ENCODE measurements at places on chromosomes 5 and 9.

GRCh38 chr5:54743997-54744788 lies 226.6 kb downstream of the SNX18 start:
- DNase-seq = no peak

GRCh38 chr5:161096581-161096980 lies 244.6 kb upstream of the ATP10B start:
- no peak for DNase-seq

- DNase-seq = peak; percentile 14
Observed at GRCh38 chr5:179612577-179613459, 10.7 kb downstream of the HNRNPH1 start.

GRCh38 chr5:33441241-33442177 lies 744 bp downstream of the TARS1 start:
- peak; percentile 35 for DNase-seq

GRCh38 chr5:94691949-94692348 lies 73.5 kb downstream of the SLF1 start:
- no peak for DNase-seq

DNA sequence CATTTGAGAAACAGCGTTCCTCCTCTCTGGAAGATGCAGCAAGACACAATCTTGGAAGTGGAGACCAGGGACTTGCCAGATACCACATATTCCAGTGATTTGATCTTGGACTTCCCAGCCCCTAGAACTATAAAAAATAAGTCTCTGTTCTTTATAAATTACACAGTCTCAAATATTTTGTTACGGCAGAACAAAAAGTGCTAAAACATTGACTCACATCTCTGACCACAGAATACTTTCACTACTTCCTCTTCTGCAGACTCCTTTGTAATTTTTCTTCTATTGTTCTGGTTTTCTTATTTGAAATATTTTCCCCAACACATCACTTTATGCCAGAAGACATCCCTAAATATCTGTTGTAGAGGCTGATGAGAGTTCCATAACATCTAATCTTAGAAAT lies 706.1 kb upstream of the CDH18 start:
- DNase-seq = no peak

DNA sequence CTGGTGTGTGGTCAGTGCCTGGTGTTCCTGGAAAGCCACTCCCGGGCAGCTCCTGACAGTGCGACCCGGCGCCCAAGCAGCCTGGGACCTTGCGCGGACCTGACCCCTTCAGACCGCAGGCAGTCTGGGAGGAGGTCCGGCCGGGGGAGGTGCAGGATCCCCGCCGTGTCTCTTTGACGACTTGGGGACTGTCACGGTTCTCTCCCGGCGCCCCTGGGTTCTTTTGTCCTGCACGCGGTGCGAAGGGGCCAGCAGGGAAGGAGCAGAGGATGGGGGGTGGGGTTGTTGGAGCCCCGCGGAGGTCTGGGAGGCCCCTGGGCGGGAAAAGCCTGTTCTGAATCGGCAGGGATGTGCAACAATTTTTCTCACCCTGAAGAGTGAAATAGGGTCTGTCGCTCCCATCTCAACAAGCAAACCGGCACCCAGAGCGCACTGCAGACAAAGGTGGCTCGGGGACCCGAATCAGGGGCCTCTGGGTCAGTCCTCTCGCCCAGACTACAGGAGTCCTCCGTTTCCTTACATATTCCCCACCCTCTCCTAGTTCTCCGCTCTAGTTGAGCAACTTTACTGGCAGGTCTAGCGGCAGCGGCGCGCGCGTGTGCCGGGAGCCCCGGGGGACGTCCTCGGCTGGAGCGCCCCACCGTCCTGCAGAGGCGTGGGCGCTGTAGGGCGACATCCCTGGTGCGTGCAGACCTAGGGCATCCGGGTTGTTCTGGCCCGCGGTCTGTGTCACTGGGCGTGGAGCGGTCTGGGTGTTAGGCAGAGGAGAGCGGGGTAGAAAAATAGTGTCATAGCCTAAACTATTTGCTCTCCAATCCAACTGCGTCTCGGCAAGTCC lies 1.2 kb downstream of the VCAN start:
- DNase-seq = peak; percentile 48

- DNase-seq = no peak
Observed at GRCh38 chr5:10295619-10296326, 11.9 kb downstream of the CMBL start.

GRCh38 chr9:105431424-105432246 lies 16.2 kb upstream of the FSD1L start:
- DNase-seq = no peak

GRCh38 chr5:148492351-148492750 lies 108.6 kb downstream of the FBXO38 start:
- DNase-seq = no peak

GRCh38 chr5:66002415-66002814 lies 76.0 kb downstream of the ERBIN start:
- DNase-seq = no peak

DNA sequence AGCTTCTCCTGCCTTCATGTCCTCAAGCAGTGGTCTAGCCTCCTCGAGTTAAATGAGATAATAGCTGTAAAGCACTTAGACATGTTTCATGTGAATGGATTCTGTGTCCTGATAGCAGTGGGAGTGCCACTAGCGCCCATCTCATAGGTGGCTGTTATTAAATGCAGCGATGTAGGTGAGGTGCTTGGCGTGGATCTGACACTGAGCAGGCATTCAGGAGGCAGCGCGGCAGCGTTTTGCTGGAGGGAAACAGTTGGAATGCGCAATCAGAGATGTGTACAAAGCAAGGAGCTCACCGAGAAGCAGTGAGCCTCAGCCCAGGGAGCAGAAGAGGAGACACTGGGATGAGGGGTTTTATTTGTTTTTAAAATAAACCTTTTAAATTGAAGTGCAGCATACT lies 106.6 kb downstream of the RGS3 start:
- DNase-seq = peak; percentile 17

- no peak for DNase-seq
Observed at GRCh38 chr9:88017096-88017495, 42.8 kb upstream of the CDK20 start.

DNA sequence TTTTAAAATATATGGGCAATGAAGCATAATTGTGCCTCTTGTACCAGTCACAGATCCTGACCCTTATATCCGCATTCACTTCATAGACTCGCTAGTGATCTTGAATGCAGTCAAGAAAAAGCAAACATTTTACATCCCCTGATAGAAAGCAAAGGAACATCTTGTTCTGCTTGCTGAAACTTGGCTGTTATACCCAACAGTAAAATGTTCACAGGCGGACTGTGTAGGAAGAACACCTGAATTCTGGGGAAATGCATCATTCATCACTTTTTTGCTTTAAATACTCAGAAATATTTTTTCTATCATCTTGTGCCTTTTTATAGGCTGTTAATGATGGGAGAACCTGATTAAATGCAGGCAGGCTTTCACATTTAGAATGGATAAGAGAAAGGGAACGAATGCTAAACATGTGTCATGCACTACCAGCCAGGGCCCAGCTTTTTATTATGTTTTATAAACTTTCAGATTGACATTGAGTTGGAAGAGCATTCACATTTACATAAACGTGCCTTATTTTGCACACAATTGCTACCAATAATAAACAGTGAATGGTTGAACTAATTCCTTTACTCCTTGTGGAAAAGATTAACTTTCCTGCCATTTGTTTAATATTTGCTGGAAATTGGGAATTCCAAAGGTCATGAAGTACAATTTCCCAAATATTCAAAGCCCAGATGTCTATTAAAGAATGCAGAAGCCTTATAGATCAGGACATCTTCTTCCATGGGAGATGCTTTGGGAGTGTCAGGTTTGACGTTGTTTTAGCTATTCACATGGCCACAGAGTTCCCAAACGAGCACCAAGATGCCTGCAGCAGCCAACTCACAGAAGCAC lies 756.2 kb downstream of the TLE1 start:
- no peak for DNase-seq

DNA sequence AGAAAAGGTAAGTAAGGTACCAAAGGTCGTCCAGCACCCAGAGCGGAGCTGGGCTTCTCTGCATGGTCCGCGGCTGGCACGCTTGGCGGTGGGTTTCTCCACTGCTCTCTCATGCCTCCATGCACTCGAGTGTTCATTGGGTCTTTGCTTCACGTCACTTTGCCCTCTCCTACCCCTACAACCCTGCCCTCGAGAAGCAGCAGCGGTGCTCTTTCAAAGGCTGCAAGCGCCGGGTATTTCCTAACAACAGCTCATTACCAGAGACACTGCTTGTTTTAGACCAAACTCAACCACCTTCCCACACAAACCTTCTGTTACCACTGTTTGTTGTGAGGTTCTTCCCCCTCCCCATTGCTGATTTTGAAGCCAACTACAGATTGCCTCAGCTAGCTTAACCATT lies 21.5 kb upstream of the ZBTB34 start:
- DNase-seq = no peak

DNA sequence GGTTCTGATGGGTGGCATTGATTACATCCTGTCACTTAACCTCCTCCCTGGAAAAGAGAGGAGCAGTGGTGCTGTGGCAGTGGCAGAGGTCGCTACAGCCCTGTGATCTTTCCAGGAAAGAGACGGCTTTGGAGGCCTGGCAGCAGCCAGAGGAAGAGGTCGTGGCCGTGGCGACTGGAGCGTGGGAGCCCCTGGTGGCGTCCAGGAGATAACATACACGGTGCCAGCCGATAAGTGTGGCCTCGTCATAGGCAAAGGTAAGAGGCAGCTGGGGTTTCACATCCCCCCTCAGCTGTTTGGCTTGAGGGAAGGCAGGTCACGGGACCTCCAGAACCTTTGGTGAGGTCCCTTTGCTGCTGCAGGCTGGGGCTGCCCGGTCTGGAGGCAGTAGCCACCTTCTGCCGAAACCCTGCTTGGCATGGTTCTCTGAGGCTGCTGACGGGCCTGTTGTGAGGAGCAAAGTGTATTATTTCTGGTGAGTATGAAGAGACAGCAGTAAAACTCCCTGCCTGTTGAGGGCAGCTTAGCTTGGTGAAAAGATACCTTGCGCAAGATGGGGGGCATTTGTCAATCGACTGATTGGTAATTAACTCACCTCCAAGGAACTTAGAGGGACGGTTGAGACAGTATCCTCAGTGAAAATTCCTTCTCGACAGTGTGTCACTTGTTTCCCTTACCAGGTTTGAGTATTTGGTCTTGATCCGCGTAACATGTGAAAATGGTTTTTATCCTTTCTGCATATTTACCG lies 38.0 kb upstream of the PRDM12 start:
- DNase-seq = no peak

DNA sequence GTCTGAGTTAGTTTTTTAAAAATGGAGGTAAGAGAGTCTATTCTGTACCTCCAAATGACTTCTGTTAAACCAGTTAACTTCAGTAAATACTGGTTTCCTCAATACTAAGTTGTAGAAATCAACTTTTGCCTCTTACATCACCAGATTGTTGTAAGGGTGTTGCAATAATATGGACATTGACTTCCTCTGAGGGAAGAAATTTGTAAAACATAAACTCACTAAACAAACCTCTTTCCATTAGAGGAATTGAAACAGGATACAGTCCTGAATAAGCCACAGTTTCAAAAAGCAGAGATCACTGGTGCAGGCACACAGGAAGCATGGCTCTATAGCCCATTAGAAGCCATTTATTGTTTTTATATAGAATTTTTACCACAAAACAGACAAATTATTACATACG lies 32.7 kb upstream of the SLCO6A1 start:
- no peak for DNase-seq

GRCh38 chr9:4301296-4301695 lies 1.4 kb upstream of the GLIS3 start:
- no peak for DNase-seq

- no peak for DNase-seq
Observed at GRCh38 chr5:109701792-109702191, 12.1 kb downstream of the MAN2A1 start.

DNA sequence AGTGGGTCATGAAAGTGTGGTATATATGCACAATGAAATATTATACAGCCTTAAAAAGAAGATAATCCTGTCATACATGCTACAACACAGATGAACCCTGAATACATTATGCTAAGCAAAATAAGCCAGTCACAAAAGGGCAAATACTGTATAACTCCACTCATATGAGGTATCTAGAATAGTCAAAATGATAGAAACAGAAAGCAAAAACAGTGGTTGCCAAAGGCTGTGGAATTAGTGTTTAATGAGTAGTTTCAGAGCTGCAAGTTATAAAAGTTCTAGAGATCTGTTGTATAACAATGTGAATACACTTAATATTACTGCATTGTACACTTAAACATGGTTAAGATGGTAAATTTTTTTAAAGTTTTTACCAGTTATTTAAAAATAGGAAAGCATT lies 135.0 kb downstream of the OXCT1 start:
- DNase-seq = no peak

DNA sequence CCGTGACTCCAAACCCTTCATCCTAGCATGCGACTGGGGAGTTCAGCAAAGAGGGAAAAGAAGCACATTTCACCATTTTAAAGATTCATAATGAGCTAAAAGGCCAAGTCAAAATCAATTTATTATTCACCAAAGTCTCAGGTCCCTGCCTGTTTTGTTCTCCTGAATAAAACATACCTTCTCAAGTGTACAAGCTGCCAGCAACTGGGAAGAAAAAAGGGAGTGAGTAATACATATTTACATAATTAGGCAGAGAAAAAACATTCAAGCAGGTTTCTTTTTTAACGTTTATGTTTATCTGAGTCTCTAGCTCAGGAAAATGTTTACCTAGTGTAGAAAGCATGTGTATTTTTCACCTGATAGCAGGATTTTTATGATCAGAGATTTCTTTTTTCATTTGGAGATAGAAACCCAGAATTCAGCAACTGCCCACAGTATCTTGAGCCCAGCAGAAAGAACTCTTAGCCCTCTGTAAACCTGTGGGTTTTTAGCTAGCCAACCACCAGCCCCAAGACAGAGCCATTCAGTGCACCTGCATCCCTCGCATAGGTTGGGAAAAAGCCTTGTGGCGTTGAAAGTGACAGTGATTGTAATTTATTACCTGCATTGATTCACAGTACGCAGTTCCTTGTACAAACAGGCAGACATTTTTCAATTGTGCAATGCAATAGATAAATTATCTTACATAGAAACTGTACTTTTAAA lies 117.9 kb upstream of the GRIA1 start:
- DNase-seq = no peak

- no peak for DNase-seq
Observed at GRCh38 chr5:24232041-24232440, 412.7 kb downstream of the CDH10 start.

GRCh38 chr5:76204713-76205112 lies 121.5 kb downstream of the SV2C start:
- no peak for DNase-seq

DNA sequence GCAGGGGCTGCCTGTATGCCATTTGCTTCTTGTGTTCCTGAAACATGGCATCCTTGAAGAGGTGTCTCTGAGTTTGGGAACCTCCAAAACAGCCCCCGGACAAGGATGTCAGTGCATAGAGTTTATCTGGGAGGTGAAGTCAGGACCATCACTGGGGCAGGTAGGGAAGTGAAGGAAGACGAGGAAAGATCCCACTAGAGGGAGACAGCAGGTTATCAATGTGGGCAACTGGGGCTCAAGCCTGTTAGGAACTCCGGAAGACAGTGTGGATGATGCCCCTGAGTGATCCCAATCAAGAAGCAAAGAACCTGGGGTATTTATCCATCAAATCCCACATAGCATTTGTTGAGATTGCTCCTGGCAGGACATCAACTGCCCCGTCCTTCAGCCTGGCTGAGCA lies 233.1 kb downstream of the AGTPBP1 start:
- DNase-seq = no peak

GRCh38 chr9:78707481-78707991 lies 410.6 kb downstream of the PSAT1 start:
- no peak for DNase-seq

- DNase-seq = no peak
Observed at GRCh38 chr9:21598749-21599148, 116.6 kb upstream of the IFNE start.
